ENCODE measurements at places on chromosomes 2 and 18.

DNA sequence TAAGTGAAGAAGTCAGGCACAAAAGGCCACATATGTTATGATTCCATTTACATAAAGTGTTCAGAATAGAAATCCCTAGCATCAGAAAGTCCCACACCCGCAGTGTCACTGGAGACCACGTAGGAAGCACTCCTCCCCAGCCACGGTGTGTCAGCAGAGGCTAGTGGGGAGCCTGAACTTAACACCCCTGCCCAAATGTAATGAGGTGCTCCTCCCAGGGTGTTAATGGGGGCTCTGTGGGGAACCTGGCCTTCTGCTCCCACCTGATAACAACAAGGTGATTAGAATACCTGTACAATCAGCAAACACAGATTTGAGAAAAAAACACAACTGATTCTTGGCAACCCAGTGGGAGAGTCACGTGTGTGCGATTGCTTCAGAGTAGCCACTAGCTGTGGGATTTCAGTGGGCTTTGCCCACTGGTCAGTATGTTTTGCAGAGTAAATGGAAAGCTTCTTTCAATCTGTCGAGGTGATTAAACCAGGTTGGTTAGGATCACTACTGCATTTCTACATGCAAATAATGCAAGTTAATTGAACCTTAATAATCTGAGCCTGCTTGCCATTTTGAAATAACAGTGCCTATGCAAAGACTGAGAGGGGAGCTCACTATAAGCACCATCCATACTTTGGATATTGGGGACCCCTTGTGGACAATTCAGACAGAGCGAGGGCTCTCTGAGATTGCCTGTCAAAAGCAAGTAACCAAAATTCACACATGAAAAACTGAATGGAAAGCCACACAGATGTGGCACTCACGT lies 20.6 kb upstream of the ATRAID start:
- DNase-seq, result peak; percentile 21

- DNase-seq, result no peak
Observed at GRCh38 chr2:162293122-162293786, 25.2 kb downstream of the IFIH1 start.

GRCh38 chr2:224039080-224039769 lies at the start of gene SERPINE2:
SERPINE2 (minus strand) TSS chr2:224039286; CDS start chr2:224001900, 37,386 bp downstream.
- peak; percentile 63 for DNase-seq

GRCh38 chr18:39730606-39731005 lies 2165.0 kb upstream of the CELF4 start:
- no peak for DNase-seq

- no peak for DNase-seq
Observed at GRCh38 chr2:226575928-226576327, 223.7 kb downstream of the IRS1 start.
